ENCODE measurements at places on chromosomes 2 and 18.

- DNase-seq: peak; percentile 12
Observed at GRCh38 chr2:231399853-231400680, 4.6 kb downstream of the B3GNT7 start.

GRCh38 chr2:24617424-24617823 lies 126.4 kb downstream of the NCOA1 start:
- no peak for DNase-seq

DNA sequence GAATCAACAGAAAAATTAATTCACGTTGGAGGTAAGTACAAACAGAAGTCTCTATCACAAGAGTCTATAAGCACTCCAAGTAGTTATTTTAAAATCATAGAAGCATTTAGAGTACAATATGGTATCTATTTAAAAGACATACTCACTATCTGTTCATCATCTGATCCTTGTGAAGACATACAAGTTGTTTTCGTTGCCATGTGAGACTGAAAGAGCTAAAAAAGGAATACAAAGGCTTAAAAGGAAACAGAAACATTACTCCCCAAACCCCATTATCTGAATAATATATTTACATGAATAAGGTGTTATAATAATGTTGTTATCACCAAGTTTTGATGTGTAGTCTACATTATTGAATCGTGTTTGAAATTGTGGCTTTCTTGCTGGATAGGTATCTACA lies 20.9 kb downstream of the SEPTIN10 start:
- no peak for DNase-seq

- no peak for DNase-seq
Observed at GRCh38 chr2:191233533-191233932, 11.7 kb upstream of the MYO1B start.

GRCh38 chr2:184402381-184402780 lies 195.9 kb upstream of the ZNF804A start:
- no peak for DNase-seq

GRCh38 chr2:121191191-121192170 lies 93.5 kb downstream of the TFCP2L1 start:
- DNase-seq: no peak

DNA sequence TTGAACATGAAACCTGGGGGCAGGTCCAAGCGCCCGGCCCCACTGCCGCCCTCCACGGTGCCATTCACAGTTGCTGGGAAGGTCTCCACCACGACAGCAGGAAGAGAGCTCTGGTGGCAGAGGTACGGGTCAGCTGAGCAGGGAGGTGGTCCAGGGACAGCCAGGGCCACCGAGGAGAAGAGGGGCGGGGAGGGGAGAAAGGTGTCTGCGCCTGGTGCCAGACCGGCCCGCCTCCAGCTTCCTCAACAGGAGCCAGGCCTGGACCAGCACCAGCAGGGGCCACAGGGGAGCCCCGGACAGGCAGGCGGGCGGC lies 56.2 kb downstream of the BIN1 start:
- DNase-seq: no peak

- no peak for DNase-seq
Observed at GRCh38 chr2:217309056-217309455, 449.2 kb upstream of the TNP1 start.

DNA sequence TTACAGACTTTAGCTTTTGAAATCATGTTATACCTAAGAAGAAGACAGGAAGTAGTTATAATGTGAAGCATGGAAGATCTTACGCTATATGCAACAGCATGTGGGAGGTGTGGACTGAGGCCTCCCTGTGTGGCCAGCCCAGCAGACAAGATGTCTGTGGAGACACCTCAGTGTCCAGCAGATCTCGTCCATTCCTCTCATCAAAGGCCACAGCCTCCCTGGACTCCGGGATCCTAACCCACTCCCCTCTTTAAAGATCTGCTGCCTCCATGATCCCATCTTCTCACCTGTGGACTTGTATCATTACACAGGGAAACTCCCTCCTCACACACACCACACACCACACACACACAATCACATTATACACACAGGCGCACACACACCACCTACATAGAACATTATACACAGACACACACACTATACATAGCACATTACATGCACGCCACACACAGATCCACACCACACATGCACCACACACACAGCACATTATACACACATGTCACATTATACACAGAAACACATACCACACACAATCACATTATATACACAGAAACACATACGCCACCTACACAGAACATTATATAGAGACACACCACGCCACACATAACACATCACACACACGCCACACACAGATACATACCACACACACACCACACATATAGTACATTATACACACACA lies 89.5 kb downstream of the PXDN start:
- no peak for DNase-seq

- no peak for DNase-seq
Observed at GRCh38 chr2:1373830-1374229, 39.4 kb upstream of the TPO start.

- no peak for DNase-seq
Observed at GRCh38 chr2:203905656-203906055, 30.9 kb upstream of the ICOS start.

DNA sequence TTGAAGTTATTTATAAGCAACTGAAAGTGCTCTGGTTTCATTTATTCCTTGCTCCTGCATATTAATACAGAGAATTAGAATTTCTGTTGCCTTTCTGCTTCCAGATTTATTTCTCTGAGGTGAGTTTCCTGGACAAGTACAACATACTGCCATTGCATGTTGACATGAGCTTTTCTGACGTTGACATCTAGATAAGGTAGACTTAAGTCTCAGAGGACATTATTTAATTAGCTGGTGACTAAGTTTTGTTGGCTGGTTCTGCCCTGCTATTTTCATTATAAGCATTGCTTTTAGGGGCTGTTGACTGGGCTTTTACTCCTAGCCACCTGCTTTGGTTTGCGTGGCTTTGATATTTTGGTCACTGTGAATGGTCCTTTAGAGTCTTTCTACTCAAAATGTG lies 282.9 kb upstream of the SPRED2 start:
- no peak for DNase-seq

GRCh38 chr2:152537081-152537651 lies 180.1 kb downstream of the PRPF40A start:
- DNase-seq: no peak

GRCh38 chr18:48644029-48644428 lies 105.2 kb downstream of the CTIF start:
- DNase-seq: no peak

DNA sequence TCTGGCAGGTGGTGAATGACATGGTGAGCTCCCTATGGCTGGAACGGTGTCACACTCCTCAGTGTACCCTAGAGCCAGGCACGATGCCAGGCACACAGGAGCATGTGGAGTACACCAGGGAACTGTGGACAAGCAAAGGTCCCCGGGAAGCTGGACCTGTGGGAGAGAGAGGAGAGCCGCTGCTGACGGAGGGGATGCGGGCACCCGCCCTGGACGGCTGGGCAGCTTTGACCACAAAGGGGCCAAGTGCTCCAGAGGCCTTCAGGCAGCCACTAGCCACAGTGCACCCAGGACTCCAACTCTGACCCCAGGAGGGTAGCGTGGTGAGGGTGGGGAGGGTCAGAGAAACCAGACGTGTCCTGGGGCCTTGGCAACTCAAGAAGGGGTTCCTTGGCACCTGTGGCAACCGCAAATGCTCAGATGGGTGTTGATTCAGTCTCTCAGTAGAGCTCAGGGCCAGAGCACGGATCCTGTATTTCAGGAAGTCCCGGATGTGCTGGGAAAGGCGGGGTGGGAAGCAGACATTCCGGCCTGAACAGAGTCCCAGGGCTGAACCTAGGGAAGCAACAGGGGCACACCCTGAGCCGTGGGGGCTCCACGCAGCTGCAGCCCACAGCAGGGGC lies 2.3 kb upstream of the MAB21L4 start:
- no peak for DNase-seq

DNA sequence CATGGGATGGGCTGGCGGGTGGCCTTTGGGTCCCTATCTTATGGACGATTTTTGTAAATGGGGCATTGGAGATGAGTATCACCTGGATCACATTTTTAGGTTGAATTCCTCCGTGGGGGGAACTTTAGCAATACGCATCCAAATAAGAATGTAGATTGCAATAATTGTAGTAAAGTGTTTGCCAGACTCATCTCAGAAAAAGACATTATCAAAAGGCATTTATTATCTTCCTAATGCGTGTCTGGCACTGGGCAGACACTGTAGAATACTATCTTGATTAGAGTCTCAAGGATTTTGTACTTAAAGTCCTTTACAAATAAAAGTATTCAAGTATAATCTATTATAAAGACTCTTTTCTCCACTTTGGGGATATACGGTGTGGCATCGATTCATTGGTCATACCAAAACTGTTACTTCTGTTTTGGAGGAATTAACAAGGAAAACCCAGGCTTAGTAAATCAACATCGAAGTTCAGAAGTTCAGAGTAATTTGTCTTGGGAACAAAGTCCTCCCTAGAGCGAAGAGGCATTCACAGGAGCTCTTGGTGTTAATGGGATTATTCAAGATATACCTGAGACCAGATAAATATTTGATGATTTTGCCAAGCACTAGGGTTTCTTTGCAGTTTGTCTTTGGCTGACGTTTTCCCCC lies 578 bp upstream of the ACKR3 start:
- DNase-seq: no peak

DNA sequence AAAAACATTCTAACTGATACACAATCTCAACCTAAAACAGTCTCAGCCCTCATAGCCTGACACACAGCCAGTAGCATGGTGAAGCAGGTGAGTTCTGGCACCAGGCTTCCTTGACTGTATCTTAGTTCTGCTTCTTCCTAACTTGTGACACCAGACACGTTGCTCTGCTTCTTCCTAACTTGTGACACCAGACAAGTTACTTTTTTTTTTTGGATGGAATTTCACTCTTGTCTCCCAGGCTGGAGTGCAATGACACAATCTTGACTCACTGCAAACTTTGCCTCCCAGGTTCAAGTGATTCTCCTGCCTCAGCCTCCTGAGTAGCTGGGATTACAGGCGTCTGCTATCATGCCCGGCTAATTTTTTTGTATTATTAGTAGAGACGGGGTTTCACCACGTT lies 6.7 kb upstream of the ATG16L1 start:
- no peak for DNase-seq

- no peak for DNase-seq
Observed at GRCh38 chr2:18402831-18403230, 157.6 kb downstream of the RDH14 start.

DNA sequence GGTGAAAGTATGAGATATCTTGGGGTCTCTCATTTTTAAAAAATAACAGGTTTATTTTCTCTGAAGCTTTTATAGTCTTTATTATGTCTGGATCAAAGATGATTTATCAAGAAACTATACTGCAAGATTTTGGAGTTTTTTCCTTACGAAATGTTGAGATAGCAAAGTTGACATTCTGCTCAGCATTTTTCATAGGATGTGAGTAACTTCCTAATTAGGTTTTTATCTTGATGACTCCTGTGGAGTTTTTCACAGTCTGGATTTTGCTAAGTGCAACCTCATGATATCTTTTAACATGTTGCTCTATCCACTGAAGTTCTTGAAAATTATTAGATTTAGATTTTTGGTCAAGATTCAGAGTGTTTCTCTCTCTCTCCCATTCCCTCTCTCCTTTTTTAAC lies 17.8 kb downstream of the TCF7L1 start:
- DNase-seq: no peak

DNA sequence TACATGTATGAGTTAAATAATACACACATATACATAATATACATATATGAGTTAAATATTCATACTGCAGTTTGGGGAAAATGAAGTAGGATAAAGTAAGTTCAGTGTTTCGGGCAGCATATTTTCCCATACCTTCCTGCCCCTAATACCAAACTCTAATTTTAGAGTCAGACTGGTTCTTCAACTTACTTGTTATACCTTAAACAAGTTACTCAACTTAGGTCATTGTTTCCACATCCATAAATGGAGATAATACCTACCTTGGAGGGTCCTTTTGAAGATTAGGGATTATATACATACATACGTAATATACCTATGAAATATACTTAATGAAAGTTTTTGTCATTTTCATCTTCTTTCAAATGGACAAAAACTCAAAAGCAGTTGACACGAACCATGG lies 8.4 kb downstream of the MEMO1 start:
- no peak for DNase-seq

DNA sequence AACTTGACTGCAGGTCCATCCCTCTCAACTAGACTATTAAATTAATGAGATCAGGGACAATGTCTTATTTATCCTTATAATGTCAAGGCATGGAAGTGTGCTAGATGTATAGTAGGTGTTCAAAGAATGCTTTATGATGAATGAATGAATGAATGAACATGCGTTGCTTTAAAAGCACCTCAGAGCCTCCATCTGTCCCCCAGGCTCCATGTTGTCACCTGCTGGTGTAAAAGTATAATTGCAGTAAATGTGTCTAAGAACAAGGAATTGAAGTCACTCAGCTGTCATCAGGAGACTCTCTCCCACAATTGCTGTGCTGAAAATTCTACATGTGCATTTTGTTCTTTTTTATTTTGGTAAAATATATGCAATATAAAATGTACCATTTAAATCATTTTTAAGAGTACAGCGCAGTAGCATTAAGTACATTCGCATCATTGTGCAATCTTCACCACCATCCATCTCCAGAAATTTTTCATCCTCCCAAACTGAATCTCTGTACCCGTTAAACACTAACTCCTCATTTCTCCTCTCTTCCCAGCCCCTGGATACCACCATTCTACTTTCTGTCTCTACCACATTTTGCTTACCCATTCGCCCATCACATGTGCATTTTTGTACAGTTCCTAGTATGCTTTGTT lies 52.6 kb downstream of the GNAL start:
- DNase-seq: peak; percentile 65

- no peak for DNase-seq
Observed at GRCh38 chr2:209809256-209809655, 37.6 kb downstream of the UNC80 start.

GRCh38 chr18:31510319-31510718 lies 12.3 kb downstream of the DSG2 start:
- no peak for DNase-seq

- DNase-seq: no peak
Observed at GRCh38 chr2:203612246-203612645, 77.1 kb upstream of the RAPH1 start.

GRCh38 chr18:71831039-71831438 lies 713.1 kb downstream of the CBLN2 start:
- no peak for DNase-seq

- DNase-seq: no peak
Observed at GRCh38 chr2:11187731-11188130, 32.5 kb downstream of the SLC66A3 start.

DNA sequence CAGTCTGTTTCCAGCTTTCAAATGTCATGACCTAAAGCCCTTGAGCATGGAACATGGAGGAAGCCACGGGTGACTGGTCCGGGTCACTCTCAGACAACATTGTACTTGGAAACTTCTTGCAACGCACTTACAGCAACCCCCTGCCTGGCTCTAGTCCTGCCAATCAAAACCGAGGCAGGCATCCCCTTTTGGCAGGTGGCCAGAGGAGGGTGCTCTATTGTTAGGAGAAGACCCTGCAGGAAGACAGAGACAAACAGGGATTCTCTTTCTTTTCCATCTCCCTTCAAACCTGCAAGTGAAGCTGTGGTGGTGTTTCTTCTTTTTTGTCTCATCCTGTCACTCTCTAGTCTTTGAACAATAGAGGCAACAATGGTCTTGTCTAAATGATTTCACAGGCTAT lies 667.2 kb downstream of the ZEB2 start:
- peak; percentile 50 for DNase-seq

Data from iPS-NIHi11 (cell line).